GM03348 (cell line): ENCODE measurements at places on chromosomes 1 and 21.

DNA sequence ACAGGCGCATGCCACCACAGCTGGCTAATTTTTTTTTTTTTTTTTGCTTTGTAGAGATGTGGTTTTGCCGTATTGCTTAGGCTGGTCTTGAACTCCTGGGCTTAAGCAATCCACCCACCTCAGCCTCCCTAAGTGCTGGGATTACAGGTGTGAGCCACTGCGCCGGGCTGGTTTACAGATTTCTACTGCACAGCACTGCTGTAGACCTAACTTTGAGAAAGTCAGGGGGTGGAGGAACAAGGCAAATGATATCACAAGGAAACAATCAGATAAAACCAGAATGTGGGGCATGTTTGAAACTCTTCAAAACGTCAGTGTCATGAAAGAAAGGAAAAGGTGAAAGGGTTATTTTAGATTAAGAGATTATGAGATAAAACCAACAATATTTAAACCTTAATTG lies 45.3 kb downstream of the URB2 start:
- DNase-seq: no peak

DNA sequence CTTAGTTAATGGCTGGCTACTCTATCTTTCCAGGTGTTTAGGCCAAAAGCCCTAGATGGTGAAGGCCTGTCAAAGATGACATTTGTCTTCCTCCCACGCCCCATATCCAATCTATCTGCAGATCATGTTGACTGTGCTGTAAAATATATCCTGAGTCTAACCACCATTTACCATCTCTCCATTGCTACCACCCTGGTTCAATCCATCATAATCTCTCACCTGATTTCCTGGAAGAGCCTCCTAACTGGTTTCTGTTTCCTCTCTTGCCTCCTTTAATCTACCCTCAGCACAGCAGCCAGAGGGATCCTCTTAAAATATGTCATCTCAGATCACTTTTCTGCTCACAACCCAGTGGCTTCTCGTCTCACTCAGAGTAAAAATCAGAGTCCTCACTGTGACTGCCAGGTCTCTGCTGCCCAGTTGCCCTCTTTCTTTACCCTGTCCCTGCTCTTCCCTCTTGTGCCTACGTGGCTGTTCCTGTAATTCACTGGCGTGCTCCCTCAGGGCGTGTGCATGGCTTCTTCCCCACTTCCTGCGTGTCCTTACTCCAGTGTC lies 17.8 kb downstream of the TMEM50A start:
- no peak for DNase-seq

DNA sequence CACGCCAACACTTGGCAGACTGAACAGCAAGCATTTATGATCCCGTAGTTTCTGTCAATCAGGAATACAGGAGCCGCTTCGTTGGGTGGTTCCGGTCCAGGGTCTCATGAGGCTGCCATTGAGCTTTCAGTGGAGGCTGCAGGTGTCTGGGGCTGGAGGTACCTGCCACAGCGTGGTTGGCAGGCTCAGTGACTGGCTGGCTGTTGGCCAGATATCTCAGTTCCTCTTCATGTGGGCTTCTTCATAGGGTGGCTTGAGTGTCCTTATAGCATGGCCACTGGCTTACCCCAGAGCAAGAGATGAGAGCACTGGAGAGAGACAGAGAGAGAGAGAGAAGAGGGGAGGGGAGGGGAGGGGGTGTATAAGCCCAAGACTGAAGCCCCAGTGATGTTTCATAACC lies 29.3 kb downstream of the PIK3CD start:
- no peak for DNase-seq

- no peak for DNase-seq
These were observed 91.4 kb downstream of the MACF1 start for GRCh38 chr1:39295901-39296300.

DNA sequence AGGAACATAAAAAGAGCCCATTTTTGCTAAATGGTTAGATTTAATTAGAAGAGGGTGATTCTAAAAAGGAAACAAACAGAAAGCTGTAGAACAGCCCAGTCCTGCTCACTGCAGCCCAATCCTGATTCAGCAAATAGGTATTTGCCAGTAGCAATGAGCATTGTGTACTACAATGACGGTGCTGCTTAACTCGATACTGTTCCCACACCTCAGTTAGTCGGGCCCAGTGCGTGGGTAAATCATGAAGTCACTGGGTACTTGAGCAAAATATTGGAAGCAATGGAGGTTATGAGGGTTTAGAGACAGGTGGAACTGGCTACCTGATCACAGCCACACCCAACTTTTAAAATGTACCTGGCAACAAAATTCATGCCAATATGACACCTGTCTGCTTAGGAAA lies 101.5 kb upstream of the ADGRL2 start:
- no peak for DNase-seq

GRCh38 chr1:205735218-205735617 lies 14.8 kb downstream of the NUCKS1 start:
- no peak for DNase-seq
